Effector CD4-positive, alpha-beta T cell (primary cell): ENCODE measurements at places on chromosomes 6 and 20.

- no peak for DNase-seq
These were observed 260.6 kb upstream of the STXBP5 start for GRCh38 chr6:146943664-146944063.

- no peak for DNase-seq
These were observed 30.7 kb downstream of the KIF25 start for GRCh38 chr6:168028181-168028580.

- no peak for DNase-seq
These were observed 52.8 kb upstream of the RIPOR2 start for GRCh38 chr6:24988562-24988961.

- no peak for DNase-seq
These were observed 34.5 kb downstream of the TXLNB start for GRCh38 chr6:139257291-139257690.

DNA sequence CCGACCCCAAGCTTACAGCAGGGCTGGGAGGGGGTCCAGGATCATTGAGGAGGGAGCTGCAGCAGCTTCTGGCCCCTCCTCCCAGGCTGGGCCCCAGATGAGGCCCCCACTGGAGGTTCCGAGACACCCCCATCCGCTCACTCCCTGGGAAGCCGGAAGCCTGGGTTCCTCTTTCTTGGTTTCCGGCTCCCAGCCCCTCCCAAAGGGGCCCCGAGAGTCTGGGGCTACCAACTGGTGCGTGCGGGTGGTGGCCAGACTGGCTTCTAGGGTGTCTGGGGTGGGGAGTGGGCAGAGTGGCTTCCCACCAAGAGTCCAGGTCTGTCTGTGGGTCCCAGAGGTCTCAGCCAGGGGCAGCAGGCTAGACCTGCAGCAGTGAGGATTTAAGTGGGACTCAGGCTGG lies 2.2 kb downstream of the RGS19 start:
- DNase-seq = no peak
